ENCODE measurements at places on chromosomes 6 and 20. TPM values are rescaled to one million over a fixed set of nuclear protein-coding genes. Genes with fewer than 3 reads are reported as not detected.

PTCRA gene
- total RNA-seq = not detected

MAS1 gene
- not detected for total RNA-seq

FGD2 gene
- 2.0 TPM for total RNA-seq

PPP1R14C gene
- not detected for total RNA-seq

ZBTB12 gene
- 2.8 TPM for total RNA-seq

All from T-helper 2 cell treated with Interferon-gamma antibody and Interleukin-4, amounts not matched to agents 100 ng/mL and 5 ng/mL, for 36 hours (primary cell).